COR-L47 (cell line): ENCODE measurements at places on chromosomes 1 and 21.

GRCh38 chr1:97138515-97139032 is 417.0 kb downstream of the PTBP2 start:
- DNase-seq = no peak

- DNase-seq = no peak
These were observed 51.4 kb downstream of the GNB1 start for GRCh38 chr1:1839311-1839965.

GRCh38 chr1:185483664-185484450 is 166.8 kb upstream of the IVNS1ABP start:
- peak; percentile 17 for DNase-seq

GRCh38 chr1:164774819-164775654 is 216.1 kb downstream of the PBX1 start:
- no peak for DNase-seq

- DNase-seq = no peak
These were observed 5.7 kb upstream of the TNFRSF8 start for GRCh38 chr1:12057382-12057781.

DNA sequence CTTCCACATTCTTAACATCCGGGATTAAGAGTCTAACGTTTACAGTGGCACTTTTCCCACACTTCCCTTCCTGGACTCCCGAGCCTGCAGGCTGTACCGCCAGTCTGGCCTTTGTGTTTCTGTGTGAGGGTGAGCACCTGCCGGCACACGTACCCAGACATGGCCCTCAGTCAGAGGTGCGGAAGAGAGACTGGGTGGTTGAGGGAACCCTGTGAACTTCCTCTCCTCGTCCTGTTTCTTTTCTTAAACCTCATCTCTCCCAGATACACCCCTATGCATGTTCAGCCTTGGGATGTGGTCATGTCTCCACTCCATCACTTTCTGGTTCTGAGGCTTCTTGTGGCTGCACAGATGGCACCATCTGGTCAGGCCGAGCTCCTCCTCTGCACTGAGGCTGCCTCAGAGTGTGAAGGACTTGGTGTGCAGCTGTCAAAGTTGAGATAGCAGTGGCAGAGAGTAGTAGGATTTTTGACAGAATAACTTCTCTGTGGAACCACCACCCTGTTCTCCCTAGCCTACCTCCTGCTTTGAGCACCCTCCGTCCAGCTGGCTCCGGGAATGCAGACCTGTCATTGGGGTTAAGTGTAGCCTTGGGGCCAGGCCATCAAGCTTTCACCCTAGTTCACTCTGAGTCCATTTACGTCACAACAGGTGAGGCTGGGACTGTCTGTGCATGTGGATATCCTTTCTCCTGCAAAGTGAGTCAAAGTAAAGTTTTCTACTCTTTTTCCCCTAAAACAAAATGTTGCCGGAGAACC is 31.4 kb downstream of the VASH2 start:
- DNase-seq = no peak

DNA sequence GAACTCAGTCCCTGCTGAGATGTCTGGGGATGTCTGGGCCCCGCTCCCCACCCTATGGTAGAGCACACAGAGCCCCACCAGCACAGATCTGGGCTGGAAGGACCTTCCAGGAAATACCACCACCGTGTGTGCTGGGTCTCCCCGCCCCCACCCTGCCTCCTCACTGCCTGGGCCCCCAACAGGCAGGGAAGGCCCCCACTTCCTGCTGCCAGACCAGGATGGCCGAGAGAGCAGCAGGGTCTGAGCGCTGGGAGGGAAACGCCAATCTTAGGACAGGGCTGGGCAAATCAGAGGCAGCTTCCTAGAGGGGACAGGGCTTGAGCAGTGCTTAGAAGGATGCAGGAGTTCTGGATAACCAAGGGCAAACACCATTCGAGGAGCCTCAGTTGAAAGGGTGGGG is 11.9 kb downstream of the ADGRB2 start:
- no peak for DNase-seq

DNA sequence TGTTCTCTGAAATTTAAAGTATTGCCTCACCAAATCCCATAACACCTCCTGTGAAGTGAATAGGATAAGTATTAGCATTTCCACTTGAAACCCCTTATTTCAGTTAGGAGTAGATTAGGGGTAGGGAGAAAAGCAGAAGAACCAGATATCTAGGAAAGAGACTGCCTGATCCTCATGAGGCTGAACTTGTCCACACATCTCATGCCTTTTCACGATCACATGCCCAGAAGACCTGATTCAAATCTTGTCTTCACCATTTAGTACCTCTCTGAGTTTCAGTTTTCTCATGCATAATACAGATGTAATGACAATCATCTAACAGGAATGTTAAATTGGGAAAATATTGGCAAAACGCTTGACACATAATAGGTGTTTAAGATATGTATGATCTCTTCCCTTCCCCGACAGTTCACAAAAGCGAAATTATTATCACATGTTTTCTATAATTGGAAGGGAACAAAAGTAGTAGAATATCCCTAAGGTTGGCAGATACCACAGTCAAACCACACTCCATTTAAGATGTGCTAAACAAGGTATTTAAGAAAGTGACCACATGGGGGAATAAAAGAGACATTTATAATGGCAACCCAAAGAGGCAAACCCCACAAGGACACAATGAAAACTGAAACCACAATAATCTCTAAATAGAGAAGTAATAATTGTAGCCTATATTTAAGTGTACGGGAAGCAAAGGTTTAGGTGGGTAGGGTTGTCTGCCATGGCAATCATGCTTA is 25.2 kb downstream of the GFI1 start:
- DNase-seq = no peak

GRCh38 chr1:167454894-167455785 is 63.2 kb downstream of the CD247 start:
- peak; percentile 45 for DNase-seq

DNA sequence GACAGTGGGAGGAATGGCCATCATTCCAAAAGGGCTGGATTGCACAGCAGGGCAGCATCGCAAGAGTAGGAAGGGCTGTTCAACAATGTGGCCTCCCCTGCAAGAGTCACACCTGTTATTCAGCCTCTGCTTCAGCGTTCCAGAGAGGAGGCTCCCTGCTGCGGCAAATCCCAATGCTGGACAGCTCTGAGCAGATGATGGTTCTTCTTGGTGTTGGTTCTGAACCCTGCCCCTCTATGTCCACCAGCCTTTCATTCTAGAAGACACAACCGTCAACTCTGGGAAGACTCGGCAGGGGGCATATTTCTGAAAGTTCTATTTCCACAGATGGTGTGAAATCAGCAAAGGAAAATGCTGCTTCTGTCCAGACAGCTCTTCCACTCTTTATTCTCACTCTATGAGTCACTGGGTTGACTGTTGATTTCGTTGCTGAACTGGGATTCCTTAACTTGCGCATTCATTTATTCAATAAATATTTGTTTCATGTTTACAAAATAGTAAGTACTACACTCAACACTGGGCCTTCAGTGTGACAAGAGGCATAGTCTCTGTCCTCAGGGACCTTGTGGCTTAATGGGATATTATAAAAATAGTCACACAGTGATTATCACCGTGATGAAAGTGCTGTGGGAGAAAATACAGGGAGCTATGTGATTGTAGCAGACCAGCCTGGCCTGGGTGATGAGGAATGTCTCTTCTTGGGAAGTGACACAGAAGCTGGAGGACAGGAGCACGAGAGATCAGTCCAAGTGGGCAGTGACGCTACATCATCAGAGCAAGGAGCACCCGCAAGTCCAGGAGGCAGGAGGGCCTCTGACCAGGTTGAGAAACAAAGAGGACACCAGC is 260.3 kb downstream of the SIPA1L2 start:
- no peak for DNase-seq

DNA sequence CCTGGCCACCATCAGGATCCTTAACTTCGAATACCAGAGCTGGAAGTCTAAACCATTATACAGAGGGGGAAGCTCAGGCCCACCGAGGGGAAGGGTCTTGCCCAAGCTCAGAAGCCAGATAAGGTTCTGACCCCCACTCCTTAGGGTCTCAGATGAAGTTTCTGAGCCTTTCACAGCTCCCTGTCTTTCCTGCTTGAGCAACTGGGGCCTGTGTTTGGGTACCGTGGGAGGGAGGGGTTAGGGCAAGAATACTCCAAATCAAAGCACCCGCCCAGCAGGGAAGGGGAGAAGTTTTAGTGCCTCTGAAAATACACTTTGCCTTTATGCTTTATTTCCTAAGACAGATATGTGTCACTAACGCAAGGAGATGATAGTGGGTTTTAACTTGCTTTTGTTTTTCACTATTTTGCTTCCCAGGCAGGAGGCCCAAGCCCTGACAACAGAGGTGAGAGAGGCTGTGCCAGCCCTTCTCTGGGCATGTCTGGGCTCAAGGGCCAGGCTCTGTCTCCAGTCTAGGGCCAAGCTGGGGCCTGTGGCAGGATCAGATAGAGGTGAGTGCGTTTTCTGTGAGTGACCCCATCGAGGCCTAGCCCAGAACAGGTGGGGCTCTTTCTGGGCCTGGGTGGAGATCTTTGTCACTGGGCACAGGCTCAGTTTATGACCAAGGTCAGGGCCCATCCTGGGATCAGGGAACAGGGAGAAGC is 20.5 kb upstream of the TENT5B start:
- DNase-seq = no peak

GRCh38 chr1:170881268-170882265 is 53.8 kb upstream of the MROH9 start:
- DNase-seq = peak; percentile 6

GRCh38 chr1:5891736-5892135 is 100.5 kb downstream of the NPHP4 start:
- no peak for DNase-seq

- no peak for DNase-seq
These were observed 20.1 kb downstream of the UBE2U start for GRCh38 chr1:64223329-64224151.

GRCh38 chr1:95380909-95381308 is 146.9 kb downstream of the RWDD3 start:
- no peak for DNase-seq

DNA sequence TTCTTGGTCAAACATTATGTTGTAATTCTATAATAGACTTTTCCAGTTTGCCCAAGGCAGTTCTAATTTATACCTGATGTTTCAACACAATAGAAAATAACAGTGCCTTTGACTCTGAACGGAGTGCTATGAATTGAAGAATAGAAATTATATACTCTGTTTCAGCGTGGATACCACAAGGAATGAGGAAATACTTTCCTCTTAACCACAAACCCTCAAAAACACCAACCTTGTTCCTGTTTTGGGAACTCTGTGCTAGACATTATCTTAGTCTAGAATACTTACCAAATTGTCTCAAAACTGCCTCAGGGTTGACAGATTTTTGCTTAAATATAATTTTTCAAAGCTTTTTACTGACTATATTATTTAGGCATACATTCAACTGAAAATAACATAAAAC is 1629.3 kb downstream of the MRPL39 start:
- no peak for DNase-seq

GRCh38 chr1:20552728-20553445 is 514 bp downstream of the FAM43B start:
- DNase-seq = peak; percentile 14

- DNase-seq = no peak
These were observed 13.8 kb upstream of the SPRR5 start for GRCh38 chr1:152933196-152933595.

DNA sequence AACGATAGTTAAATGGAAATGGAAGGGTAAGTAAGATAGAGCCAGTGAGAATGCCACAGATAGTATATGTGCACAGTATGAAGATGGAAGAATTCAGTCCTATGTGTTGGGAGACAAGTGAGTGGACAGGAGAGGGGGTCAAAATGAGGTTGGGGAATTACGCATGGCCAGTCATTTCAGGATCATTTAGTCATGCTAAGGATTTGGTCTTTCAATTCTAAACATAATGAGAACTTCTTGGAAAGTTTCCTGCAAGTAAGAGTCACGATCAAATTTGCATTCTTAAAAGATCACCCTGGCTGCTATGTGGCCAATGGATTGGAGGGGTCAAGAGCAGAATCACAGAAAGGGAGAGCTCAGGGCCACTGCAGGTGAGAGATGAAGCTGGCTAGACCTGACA is 64.0 kb upstream of the KCNK2 start:
- no peak for DNase-seq

- peak; percentile 32 for DNase-seq
These were observed 61.0 kb downstream of the WDR4 start for GRCh38 chr21:42818328-42818749.

- DNase-seq = no peak
These were observed 88.0 kb upstream of the NFIA start for GRCh38 chr1:60994369-60994768.

DNA sequence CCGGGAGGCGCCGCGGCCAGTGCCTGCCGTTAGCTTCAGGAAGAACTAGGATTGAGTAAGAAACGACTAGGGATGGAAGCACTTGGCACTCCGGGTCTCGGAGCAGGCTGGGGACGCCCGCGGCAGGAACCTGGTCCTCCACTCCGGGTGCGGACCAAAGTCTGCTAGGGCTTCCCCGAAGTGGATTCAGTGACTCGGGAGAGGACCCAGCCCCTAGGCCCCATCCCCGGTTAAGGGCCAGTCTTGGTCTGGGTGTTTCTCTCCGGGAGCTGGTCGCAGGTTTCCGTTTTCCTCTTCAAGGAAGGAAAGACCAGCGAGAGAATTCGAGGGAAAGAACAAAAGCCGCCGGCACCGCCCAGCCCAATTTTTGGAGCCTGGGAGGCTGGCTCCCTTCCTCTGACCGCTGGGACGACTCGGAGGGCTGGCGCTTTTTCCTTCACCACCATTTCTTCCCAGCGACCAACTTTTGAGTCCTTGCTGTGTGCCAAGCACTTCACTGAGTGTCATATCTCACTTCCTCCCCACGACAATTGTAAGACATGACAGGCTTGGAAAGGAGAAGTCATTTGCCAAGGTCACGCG is 16.8 kb upstream of the STMN1 start:
- peak; percentile 59 for DNase-seq
